T-helper 22 cell (primary cell): ENCODE measurements at places on chromosomes 2 and 18.

DNA sequence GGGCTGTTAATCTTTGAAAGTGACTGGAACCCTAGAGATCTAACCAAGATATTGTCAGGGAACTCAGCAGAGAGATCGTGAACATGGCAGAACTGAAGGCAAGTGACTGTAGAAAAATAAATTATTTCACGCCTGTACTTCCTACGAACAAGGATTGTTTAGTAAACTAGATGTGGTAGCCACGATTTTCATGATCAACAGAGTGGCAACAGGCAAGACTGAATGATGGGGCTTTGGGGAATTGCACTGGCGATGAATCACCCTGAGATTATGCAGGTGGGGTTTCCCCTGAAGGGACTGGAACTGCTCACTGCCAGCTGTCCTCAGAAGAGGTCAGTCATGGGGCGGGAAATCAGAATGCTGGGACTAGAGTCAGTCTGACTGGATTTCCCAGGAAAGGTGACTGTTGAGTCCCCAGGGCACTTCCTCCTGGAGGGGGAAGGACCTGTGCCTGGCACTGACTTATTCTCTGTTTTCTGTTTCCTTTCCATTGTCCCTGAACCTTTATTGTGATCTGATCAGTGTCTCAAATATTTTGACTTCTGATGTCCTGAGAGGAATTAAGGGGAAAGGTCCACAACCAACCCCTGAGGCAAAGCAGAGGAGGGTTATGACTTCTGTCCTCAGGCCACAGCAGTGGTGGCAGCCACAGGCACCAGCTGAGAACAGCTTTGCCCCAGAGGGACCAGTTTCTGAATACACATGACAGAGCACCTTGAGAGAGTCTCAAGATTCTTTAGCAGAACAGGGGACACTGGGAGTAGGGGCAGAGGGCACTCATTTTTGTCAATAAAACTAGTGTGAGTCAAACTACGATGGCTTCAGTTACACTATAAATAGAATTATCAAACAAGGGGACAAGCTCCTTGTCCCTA, 70.0 kb downstream of the NAB1 start:
- no peak for DNase-seq

GRCh38 chr2:224987733-224988132, 54.5 kb downstream of the DOCK10 start:
- no peak for DNase-seq

DNA sequence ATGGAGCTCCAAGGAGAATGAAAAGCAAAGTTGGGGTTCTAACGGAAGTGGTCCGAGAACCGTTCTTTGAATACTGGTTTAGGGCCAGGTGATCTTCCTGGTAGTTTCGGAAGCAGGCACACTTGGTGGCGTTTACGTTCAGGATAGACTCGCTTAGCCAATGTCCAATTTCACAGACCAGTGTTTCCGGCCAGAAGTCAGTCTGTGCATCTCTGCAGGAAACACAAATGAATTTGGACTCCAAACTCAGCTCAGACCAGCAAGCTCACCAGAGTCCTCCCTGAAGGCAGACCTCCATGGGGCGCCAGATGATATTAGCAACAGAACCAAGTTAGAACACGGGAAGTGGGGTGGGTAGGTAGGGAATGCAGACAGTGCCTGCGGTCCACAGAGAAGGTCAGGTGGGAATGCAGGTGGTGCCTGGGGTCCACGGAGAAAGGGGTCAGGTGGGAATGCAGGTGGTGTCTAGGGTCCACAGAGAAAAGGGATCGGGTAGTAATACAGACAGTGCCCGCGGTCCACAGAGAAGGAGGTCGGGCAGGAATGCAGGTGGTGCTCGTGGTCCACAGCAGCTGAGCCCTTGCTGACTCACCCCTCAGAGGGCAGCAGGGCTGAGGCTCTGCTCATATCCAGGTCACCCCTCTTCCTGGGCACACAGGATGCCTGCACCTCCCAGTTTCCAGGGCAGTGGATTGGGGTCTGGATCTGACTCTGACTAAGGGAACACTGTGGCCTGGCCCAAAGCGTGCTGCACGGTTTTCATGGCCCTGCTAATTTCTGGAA, 169.0 kb downstream of the MYT1L start:
- DNase-seq = no peak

DNA sequence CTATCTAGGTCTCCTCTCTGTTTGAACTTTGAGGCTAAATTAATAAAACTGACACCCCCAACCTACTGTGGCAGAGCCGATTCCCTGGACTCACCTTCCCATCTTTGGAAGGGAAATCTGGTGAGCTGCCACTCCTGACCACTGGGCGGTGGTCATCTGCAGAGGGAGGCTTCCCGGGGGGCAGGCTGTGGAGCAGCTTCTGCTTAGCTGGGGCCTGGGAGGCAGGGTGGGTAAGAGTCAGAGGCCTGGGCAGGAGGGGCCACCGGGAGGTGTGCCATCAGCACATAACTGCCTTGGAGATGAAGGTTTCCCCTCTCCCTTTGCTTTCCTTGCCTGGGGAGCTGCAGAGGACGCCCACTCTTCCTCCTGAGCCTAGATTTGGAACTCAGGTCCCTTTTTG, 2.3 kb upstream of the NPPC start:
- DNase-seq = no peak

GRCh38 chr2:32918774-32919173, 28.0 kb upstream of the LTBP1 start:
- DNase-seq = no peak

- no peak for DNase-seq
Observed at GRCh38 chr2:126852361-126852760, 46.3 kb upstream of the TEX51 start.

- no peak for DNase-seq
Observed at GRCh38 chr2:205051417-205051816, 506.1 kb downstream of the PARD3B start.

- DNase-seq = no peak
Observed at GRCh38 chr18:62710417-62710816, 4.9 kb upstream of the PHLPP1 start.

- no peak for DNase-seq
Observed at GRCh38 chr18:48673853-48674721, 135.3 kb downstream of the CTIF start.

DNA sequence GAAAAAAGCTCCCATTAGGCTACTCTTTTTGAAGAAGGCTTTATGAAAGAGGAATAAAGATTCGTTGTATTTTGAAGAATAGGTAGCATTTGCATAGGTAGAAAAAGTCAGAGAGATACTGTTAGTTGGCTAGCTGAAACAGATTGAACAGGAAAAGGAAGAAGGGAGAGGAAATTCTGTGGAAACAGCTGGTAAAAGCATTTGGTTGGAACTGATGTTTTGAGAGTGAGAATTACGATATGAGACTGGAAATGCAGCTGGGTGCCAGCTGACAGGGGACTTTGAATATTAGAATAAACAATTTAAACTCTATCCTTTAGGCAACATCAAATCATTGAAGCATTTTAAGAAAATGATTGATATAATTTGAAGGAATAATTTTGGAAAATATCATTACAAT, 96.7 kb upstream of the CNTNAP5 start:
- no peak for DNase-seq

- DNase-seq = no peak
Observed at GRCh38 chr18:56021809-56022195, 433.8 kb upstream of the TCF4 start.

GRCh38 chr2:233456934-233457333, 102.6 kb downstream of the DGKD start:
- no peak for DNase-seq

GRCh38 chr2:101524806-101525430, 50.0 kb upstream of the RFX8 start:
- DNase-seq = no peak

DNA sequence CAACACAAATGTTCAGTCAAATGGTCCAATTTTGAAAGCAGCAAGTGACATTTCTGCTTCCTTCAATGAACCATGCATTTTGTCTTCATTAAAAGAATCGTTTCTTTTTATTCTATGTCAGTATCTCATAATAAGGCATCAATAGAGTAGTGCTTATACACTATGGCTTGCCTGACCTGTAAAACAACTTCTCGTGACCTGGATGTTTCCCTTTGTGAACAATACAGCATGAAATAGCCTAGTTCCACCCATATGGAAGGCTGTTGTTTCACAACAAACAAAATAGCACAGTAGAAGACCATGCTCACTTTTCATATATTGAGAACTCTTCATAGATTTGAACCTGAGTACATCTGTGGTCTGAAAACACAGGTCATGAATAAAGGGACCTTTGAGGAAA, 104.3 kb upstream of the PIK3C3 start:
- DNase-seq = no peak

GRCh38 chr2:118077636-118078247, 10.5 kb upstream of the INSIG2 start:
- DNase-seq = no peak

GRCh38 chr2:216328347-216328746, 43.9 kb downstream of the MARCHF4 start:
- DNase-seq = no peak

DNA sequence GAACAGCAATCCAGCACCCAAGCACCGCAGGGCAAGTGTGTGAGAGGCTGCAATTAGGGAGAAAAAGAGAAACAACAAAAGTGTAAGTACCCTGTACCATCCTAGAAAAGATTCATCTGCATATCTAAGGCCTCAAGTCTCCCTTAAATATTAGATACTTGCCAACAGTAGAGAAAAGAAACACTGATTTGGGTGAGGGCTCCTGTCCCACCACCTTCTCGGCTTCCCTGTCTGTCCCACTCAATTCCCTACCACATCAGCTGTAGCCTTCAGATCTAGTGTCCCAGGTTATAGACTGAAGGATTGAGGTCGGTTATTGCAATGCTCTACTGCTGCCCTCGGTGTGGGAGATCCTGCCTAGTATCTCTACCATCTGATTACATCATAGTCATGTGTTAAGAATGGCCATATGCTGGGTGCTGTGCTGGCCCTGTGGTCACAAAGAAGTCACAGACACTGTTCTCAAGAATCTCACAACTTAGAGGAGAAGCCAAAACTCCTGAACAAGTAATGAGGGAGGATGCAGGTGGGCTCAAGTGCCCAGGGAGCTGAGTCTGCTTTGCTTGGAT, 2.5 kb downstream of the RAX start:
- no peak for DNase-seq

DNA sequence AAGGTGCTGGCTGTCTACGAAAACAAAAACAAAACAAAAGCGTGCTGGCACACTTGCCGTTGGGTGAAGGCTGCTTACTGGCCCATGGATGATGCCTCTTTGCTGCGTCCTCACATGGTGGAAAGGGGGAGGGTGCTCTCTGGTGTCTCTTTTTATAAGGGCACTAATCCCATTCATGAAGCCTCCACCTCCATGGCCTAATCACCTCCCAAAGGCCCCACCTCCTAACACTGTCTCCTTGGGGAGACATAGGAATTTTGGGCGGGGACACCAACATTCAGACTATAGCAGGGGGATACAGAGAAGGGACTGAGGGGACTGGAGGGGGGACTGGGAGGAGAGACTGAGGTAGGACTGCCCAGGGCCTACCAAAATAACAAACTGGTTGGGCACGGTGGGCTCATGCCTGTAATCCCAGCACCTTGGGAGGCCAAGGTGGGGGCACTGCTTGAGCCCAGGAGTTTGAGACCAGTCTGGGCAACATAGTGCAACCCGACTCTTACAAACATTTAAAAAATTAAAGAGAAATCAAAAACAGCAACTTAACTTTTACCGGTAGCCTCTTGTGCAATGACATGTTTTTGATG, 14.5 kb downstream of the PTMA start:
- no peak for DNase-seq

DNA sequence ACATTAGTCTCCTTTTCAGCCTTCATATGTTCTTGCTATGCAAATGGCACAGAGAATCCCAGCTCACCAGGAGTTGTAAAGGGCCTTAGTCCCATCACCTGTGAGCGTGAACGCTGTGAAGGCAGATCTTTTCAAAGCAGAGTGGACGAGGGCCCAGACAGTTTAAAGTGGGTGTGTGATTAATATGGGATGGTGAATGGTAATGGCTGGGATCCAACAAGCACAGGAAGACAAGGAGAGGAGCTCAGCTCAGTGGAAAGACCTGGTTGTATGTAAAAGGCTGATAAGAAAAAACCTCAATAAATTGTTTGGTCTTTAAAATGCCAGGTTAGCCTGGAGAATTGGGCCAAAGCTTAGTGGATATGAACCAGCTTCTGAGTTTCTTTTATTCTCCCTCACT, 326.2 kb downstream of the NYAP2 start:
- DNase-seq = no peak

DNA sequence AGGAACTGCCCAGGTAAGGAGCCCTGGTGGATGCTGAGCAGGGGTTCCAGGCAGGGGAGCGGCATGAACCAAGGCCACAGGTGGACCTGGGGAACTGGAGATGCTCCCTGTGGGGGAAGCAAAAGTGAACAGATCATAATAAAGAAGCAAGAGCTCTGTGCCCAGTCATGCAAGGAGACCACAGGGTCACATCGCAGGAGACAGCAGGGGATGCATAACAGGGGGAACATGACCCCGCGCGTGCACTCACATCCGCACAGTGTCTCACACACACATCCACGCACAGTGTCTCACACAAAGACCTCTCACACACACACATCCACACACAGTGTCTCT, 473.3 kb upstream of the HS6ST1 start:
- DNase-seq = no peak

- no peak for DNase-seq
Observed at GRCh38 chr2:231038483-231039293, 1.4 kb downstream of the C2orf72 start.

GRCh38 chr2:16640867-16641266, 24.8 kb downstream of the CYRIA start:
- DNase-seq = no peak

- DNase-seq = no peak
Observed at GRCh38 chr2:201751566-201751965, 29.2 kb downstream of the ALS2 start.

GRCh38 chr2:147641651-147642050, 203.2 kb upstream of the ACVR2A start:
- no peak for DNase-seq

DNA sequence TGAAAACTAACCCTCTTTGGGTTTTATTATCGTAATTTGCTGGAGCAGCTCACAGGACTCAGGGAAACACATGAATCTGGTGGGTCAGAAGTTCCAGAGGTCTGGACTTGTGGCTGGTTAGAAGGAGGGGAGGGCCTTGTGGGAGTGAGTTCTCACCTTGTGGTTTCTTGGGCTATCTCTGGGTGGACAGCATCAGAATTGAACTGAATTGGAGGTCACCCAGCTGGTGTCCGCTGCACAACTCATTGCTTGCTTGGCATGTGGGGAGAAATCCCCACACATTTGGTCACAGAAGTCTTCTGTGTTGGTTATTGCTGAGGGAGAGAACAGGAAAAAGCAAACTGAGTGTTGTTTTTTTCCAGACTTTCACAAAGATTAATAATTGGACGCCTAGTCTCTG, 27.5 kb downstream of the ZNF892 start:
- no peak for DNase-seq

DNA sequence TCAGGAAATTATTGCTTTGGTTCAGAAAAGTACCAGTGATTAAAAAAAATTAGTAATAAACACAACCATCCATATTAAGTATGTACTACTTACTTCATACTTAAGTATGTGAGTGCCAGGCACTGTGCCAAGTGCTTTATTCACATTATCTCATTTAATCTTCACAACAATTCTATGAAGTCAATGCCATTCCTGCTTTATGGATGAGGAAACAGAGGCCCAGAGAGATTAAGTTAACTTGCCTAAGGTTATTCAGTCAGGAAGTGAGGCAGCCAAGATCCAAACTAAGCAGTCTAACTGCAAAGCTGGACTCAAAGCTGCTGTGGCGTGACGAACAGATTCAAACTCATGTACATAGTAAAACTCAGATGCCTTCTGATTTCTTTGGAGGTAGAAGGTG, 22.3 kb downstream of the DTNB start:
- no peak for DNase-seq
